ENCODE measurements at places on chromosomes 12 and 14.

DNA sequence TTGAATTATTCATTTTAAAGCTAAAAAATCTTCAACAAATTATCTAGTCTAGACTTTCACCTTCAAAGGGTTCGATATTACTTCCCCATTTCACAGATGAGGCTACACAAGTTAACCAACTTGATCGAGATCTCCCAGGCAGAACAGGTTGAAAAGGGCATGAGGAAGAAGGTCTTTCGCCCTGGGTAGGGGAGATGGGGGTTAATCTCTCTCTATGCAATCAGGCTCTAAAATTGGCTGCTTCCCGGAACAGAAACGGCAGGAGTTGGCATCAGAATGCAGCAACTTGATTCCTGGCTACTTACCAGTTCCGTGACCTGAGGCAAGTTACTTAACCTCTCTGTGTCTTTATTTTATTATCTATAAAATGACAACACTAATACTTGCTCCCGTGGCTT is 2.4 kb upstream of the CISTR start:
- no peak for DNase-seq

DNA sequence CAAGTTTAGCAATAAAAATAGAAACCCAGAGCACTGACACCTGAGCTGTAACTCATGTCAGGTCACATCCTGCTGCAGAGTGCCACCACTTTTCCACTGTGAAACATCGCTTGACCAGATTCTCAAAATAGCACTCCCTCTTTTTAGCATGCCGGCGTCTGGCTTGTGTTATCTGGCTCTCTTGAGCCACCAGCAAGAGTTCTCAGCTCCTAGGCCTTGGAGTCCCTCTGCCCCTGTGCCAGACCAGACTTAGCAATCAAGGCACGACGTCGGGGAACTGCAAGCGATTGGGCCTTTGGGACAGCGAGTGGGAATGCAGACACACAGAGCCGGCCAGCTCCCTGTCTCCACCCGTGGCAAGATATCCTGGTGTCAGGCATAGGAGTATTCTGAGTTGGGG is 52.5 kb downstream of the SPIC start:
- no peak for DNase-seq

DNA sequence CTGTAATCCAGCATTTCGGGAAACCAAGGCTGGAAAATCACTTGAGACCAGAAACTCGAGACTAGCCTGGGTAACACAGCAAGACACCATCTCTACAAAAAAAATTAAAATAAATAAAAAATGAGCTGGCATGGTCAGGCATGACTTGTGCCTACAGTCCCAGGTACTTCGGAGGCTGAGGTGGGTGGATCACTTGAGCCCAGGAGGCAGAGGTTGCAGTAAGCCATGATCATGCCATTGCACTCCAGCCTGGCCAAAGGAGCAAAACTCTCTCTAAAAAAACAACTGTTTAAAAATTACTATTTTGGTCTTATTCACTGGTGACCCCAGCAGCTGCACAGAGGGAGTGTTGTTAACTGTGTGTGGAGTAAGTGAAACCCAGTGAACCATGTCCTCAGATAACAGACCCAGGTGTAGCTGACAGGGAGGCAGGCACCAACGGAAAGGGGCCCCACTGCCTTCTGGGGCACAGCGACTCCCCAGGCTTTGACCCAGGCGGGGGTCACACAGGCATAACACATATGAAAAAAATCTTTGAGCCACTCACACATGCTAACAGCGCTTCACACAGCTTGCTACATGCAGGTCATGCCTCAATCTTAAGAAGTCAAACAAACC is 12.1 kb downstream of the DDX54 start:
- no peak for DNase-seq

- DNase-seq = no peak
Measured at GRCh38 chr14:87971010-87971409, 22.0 kb downstream of the GALC start.

- DNase-seq = no peak
Measured at GRCh38 chr14:20035938-20036337, at the start of gene OR4K13. OR4K13 (minus strand) TSS chr14:20036038; CDS start chr14:20034758, 1,280 bp downstream.

DNA sequence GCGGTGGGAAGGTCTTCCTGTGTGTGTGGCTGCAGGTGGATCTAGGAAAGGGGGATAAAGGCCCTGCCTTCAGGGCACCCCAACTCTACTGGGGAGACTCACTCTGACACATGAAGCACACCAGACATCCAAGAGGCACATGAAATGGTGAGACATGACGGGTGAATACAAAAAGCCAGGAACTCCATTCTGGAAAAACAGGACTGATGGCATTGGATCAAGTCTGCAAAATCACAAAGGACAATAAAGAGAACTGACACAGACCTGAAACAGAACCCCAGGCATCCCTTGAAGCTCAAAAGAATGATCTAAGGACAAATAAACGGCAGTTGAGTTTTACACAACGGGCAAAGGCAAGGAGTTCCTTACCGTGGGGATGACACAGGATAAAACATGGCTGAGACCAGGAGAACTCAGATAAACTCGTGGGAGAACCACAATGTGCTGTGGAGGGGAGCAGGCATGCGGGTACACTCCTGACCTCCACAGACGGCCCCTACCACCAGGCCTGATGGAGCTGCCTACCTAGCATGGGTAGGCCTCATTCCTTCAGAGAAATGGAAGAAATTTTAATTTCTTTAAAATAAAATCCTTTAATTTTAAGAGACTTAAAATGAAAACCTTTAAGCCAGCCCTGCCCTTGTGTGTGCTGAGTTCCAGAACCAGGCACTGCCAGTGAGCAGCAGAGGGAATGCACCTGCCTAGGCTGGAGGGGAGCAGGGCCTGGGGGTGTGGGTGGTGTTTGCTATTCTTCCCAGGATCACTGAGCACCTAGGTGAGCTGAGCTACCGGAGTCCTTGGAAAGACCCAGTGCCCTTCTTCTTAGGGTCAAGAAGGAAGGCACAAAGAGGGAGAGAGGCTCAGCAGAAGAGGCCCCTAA is 100.1 kb downstream of the SINHCAF start:
- no peak for DNase-seq

GRCh38 chr12:52965337-52965731 is 16.4 kb downstream of the KRT18 start:
- no peak for DNase-seq

- peak; percentile 75 for DNase-seq
Measured at GRCh38 chr12:132359551-132359950, 30.2 kb upstream of the GALNT9 start.

GRCh38 chr12:122022393-122023338 is 982 bp downstream of the BCL7A start:
- DNase-seq = no peak

DNA sequence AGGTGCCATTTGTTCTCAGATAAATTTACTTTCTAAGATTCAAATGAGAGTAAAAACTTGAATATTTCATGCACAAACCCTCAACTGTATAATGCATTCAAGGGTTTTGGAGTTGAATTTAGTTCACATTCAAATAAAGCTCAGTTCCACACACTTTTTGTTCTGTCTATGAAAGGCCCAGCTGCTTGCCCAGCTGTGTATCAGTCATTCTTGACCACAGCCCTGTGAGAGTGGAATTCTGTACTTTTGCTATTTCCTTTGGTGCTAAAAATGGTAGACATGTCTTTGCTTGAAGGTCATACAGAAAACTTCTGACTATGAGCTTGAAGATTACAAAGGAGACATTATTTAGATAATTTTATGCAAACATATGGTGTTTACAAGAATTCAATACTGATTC is 110.4 kb downstream of the KCNC2 start:
- no peak for DNase-seq

- DNase-seq = no peak
Measured at GRCh38 chr12:52634266-52635056, 16.1 kb upstream of the KRT73 start.

DNA sequence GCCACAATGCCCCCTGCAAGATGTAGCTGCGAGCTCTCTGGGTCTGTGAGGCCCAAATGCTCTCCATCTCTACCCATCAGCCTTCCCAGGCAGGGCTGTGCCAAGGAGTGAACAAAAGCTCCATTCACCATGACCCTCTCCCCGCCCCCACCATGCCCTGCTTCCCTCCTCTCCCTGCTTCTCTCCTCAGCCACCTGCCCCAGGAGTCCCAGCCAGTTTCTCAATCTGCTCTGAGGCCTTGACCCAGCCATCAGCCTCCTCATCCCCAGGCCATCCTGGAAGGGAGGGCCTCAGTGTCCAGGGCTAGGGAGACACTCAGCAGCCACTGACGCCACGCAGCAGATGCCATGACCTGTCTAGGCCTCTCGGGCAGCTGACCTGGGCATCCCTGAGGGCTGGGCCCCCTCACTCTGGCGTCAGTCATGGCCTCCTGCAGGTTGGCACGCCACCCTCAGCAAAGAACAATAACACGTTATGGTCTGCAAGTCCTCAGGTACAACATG is 8.5 kb upstream of the KRT5 start:
- no peak for DNase-seq

DNA sequence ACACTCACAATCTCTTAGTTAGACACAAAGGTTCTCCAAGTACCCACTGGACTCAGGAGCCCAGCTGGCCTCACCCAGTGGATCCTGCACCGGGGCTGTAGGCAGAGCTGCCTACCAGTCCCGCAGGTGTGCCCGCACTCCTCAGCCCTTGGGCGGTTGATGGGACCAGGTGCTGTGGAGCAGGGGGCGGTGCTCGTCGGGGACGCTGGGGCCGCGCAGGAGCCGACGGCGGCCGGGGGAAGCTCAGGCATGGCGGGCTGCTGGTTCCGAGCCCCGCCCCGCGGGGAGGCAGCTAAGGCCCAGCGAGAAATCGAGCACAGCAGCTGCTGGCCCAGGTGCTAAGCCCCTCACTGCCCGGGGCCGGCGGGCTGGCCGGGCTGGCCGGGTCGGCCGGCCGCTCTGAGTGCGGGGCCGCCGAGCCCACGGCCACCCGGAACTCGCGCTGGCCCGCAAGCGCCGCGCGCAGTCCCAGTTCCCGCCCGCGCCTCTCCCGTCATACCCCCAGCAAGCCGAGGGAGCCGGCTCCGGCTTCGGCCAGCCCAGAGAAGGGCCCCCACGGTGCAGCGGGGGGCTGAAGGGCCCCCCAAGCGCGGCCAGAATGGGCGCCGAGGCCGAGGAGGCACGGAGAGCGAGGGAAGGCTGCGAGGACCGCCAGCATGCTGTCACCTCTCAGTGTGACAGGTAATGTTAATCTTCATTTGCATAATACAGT is 506.8 kb downstream of the LRFN5 start:
- peak; percentile 90 for DNase-seq

- DNase-seq = no peak
Measured at GRCh38 chr14:78363008-78363407, 192.8 kb downstream of the NRXN3 start.

DNA sequence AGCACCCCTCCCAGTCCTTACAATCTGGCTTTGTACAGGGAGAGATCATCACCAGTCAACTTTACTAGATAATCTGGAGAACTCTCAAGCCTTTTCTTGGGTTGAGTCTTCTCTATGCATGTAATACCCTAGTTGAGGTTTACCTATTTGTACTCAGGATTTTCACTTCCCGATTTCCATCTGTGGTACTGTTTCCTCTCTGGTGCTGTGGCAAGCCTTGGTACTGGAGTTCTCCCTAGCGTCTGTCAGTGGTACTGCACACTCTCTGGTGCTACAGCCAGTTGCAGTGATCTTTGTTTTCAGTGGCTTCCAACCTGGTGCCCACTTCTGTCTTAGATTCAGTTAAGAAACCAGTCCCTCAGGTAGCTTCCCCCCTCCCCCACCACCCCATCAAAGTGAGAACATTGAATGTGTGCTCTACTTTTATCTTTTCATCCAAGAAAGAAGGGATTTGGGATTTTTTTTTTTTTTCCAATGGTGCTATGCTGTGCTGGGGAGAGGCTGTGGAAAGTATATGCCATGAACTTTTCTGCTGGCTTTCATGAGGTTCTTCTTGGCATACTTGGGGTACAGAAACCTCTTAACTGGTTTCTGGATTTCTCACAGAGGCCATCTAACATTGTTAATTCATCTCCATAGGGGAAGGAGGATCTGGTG is 69.4 kb upstream of the EVL start:
- DNase-seq = no peak

GRCh38 chr12:105321125-105321524 is 9.4 kb upstream of the C12orf75 start:
- no peak for DNase-seq

DNA sequence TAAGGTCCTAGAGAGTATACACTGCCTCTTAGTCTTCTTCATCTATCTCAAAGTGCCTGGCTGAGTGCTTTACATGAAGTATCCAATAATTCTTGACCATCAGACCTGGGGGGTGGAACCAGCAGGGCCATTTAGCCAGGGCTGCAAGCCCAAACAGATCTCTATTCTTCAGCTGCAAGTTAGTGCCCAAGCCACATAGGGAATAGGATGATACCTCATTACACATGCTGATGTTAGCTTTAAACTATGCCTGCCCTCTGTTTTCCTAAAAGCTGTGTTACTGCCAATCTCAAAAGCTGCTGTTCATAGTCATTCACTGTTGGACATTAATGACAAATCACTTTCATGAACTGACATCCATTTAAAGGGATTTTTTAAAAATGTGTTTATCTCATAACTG is 16.7 kb upstream of the IFNG start:
- no peak for DNase-seq

DNA sequence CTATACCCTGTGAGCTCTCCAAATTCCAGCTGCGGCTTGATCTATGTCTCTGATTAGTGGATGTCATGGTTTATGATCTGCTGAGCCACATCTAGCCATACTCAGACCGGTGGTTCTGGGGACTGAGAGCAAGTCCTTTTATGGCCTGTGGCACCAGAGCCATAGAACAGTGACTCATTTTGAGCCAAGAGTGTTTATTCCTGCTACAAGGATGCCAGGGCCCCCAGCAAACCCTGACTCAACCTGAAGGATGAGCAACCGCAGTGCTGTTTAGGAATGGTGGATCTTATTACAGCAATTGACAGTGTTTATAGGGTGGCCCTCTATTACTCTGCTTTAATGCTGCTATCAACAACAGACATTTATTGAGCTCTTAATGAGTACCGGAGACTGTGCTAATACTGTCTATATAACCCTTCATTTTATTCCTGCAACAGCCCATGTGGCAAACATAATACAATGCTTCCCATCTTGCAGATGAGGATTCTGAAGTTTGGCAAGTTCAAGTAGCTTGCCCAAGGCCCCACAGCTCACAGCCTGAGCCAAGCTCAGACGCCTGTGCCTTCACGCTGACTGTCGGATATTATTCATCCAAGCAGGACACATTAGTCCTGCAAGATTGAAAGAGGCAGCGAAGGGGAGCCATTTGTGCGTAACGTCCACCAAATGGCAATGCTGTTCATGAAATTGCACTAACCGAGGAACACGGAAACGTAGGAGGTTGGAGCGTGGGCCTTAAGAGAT is 273.6 kb upstream of the PWP1 start:
- no peak for DNase-seq

GRCh38 chr14:105487986-105488777 is 1.5 kb downstream of the CRIP1 start:
- no peak for DNase-seq

Data from chondrocyte (in vitro differentiated cells).